Activated naive CD8-positive, alpha-beta T cell treated with anti-CD3 and anti-CD28 coated beads, Interleukin-2, amount 10 ng/mL, durations not matched to agents 7 days and 5 days (primary cell): ENCODE measurements at places on chromosomes 7 and 10.
A peak's percentile ranks its signal among the peaks of the same experiment; 100 is the strongest.

- DNase-seq = no peak
Measured at GRCh38 chr7:29090151-29090805, 56.1 kb downstream of the CPVL start.

GRCh38 chr10:108500396-108500795 is 1335.9 kb upstream of the SORCS1 start:
- DNase-seq = no peak

DNA sequence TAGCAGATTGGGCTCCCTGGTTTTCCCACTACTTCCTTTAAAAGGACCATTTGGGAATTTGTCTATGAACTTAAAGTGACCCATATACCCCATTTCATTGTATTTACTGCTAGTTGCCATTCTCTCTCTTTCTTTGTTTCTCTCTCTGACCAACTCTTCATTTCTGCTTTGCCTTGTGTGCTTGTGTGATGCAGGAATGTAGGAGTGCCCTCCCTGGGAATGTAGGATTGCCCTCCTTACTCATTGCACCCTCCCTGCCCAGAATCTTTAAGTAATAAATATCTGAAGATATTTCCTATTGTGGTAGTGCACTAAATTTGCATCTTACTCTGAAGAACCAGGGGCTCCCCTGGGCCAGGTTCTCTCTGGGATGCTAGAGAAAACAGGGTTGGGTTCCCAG is 47.3 kb upstream of the KLF14 start:
- DNase-seq = no peak

DNA sequence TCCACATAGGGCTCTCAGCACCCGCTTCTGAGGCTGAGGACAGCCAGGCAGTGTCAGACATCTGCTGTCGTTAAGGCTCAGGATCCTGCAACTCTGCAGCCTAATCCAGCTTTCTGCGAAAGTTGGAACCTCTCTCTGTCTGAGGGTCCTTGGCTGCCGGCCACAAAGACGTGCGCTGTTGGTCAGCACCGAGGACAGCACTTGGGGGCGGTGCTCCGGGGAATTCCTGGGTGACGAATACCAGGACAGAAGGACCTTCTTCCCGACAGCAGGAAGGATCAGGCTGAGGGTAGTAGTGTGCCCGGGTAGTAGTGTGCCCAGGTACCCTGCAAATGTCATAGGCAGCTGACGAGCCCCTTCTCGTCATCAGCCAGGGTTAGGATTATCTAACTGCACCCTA is 16.0 kb upstream of the RASGEF1A start:
- peak; percentile 42 for DNase-seq

GRCh38 chr10:34740321-34740720 is 74.8 kb downstream of the PARD3 start:
- no peak for DNase-seq

DNA sequence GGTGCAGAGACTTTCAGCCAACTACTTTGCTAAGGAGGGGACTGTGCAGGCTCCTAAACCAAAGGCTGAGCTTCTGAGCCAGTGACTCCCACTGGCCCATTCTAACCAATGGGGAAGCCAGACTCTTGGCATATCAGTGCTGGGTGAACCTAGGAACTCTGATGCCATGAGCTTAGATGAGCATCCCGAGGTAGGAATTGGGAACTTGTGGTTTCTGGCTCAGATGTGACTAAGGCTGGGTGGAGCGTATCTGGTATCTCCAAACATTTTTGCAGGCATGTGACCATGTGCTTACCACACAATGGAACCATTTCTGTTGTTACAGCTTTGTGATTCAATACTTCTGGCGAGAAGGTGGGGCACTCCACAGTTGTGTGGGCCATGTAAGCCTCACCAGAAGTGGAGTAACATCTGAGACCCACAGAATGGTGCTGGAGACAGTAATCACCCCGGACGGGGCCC is 2.5 kb upstream of the AVPI1 start:
- no peak for DNase-seq

GRCh38 chr7:66466081-66466600 is 162.5 kb upstream of the KCTD7 start:
- no peak for DNase-seq

DNA sequence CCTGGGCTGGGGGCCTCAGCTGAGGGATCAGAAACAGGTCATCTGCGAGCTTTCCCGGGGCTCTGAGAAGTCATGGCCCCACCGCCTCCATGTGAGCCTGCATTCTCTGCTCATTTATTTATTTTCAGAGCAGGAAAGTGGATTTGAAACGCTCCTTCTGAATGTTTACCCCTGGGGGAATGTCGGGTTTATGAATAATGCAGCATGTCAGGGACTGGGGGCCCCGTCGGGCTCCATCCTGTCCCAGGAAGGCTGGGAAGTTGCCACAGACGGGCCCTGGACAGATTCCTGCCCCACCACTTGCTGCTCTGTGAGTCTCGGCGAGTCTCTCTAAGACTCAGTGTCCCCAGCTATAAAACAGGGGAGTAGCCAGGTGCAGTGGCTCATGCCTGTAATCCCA is 11.9 kb upstream of the GTF2IRD1 start:
- DNase-seq = no peak

DNA sequence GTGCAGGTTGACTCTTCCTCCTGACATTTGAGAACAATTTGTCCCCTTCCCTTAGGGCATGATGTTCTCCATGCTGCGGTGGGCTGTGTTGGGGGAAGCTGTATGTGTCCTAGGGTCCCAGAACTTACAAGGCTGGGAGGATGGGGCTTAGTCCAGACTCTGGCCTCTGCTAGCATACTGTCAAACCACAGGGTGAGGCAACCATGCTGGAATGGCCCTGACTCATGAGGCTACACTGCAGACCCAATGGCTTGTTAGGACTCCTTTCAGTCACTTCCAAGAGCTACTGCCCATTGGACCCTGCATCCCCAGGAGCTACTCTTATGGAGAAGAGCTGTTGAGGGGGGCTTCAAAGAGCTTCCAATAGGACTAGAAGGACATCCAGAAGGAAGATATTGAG is 20.1 kb upstream of the FAM170B start:
- no peak for DNase-seq

DNA sequence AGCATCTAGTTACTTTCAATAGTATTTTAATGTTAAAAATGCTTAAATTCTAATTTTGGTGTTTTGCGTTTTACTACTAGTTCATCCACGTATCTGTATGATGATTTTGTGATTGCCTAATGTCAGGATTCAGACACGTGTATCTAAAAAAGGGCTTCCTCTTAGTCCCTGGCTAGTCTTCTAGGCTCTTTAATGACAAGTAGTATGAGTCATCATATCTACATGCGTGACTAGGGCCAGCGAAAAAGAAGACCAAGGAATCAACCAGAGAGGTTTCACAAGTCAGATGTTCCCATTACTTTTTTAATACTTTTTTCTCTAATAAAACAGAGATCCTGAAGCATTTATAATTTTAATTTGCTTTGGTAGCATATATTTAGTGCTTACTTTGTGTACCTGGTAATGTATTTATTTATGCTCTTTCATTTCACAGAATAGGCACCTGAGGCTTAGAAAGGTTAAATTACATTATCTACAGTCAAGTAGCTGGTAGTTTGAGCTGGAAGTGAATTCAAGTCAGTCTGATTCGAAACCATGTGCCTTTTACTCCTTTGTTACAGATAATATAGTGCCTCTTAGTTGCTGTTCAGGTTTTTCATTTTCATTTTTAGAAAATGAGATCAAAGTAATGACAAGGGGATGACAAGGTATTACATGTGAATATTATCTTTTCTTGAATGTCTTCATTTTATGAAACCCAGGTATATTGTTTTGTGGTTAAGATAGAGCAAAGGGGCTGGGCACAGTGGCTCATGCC is 140.3 kb downstream of the FOXP2 start:
- DNase-seq = no peak

- DNase-seq = no peak
Measured at GRCh38 chr10:129880191-129880870, 83.7 kb downstream of the EBF3 start.

DNA sequence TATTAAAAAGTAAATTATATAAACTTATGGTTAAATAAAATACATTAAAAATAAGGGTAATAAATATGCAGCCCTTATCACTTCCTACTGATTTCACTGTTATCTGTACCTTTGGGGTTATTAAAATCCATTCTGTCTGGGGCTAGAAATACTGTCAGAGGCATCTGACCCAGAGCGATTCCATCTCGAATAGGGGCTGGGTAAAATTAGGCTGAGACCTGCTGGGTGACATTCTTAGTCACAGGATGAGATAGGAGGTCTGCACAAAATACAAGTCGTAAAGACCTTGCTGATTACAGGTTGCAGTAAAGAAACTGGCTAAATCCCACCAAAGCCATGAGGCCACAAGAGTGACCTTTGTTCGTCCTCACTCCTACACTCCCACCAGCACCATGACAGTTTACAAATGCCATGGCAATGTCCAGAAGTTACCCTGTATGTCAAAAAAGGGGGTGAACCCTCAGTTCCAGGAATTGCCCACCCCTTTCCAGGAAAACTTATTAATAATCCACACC is 77.6 kb downstream of the COBL start:
- DNase-seq = no peak

DNA sequence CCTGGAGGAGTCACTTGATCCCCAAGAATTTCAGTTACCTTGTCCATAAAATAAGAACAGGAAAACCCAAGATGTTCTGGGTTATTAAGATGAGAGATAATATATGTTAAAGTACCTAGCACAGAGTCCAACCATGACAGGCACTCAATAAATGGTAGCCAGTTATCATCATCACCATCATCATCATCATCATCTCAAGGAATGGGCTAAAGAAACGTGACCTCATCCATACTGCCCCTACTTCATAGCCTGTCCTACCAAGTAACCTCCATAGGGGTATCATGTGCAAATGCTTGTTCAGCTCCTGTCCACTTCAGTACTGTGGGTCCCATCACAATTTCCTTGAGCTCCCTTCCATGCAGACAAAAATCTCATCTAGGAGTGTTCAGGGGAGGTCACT is 14.4 kb downstream of the FGFR2 start:
- DNase-seq = no peak

GRCh38 chr7:151696721-151697514 is 177.2 kb upstream of the RHEB start:
- no peak for DNase-seq

DNA sequence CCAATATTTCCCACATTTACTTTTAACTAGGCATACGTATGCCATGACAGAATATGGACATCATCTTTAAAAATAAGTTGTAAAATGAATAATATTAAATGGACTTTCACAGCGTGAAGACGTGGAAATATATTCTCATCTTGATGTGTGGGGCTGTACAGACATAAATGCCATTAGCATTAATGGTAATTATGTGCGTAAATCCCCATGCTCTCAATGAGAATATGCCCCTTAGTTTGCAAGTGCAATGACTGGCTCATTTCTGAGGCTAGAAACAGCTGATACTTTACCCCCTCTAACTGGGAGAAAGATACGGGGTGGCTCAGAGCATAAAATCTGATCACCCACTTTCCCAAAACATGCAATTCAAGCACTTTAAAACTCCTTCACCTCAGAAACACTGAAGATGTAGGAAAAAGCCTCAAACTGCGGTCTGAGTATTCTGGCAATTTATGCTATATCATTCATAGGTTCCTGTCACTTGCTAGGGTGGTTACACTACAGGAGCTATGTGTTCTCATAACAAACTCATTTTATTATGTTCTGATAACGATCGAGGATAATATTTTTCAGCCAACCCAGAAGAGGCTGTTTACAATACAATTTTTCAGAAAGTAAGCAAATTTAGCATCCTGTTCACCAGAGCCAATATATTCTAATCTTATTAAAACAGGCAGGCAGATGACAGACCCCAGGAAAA is 211.8 kb downstream of the SKAP2 start:
- no peak for DNase-seq

DNA sequence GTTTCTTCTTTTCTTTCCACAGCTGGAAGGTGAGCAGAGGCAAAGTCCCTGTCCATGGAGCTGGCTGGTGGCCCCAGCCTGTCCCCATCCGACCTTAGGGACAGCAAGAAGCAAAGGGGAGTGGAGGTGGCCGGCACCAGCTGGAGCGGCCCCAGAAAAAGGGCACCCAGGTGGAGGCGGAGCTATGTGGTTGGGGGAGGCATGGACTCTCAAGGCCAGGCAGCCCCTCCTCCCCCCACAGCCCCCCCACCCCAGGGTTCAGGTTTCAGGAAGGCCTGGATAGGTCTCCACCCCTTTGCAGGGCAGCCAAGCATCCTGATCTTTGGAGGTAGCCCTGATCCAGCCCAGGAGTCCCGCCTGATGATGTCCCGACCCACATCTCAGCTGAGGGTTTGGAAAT is at the start of gene SSC4D:
SSC4D (minus strand) TSS at position 161 of the 400 bp plus-strand sequence. CDS start 5,258 bp downstream, outside the sequence.
- no peak for DNase-seq

DNA sequence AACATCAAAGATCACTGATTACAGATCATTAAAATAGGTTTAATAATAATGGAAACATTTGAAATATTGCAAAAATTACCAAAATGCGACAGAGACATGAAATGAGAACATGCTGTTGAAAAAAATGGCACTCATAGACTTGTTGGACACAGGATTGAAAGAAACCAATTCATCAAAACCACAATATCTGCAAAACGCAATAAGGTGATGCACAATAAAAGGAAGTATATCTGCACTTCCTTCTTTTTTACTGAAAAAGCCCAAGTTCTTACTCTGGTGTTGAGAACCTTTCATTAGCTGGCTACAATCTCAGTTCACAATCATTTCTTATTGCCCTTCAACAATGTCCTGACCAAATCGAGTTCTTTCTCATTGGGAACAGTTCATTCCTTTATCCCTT is 28.7 kb downstream of the TMEM106B start:
- DNase-seq = no peak

GRCh38 chr7:85510287-85510686 is 323.4 kb upstream of the SEMA3D start:
- no peak for DNase-seq

DNA sequence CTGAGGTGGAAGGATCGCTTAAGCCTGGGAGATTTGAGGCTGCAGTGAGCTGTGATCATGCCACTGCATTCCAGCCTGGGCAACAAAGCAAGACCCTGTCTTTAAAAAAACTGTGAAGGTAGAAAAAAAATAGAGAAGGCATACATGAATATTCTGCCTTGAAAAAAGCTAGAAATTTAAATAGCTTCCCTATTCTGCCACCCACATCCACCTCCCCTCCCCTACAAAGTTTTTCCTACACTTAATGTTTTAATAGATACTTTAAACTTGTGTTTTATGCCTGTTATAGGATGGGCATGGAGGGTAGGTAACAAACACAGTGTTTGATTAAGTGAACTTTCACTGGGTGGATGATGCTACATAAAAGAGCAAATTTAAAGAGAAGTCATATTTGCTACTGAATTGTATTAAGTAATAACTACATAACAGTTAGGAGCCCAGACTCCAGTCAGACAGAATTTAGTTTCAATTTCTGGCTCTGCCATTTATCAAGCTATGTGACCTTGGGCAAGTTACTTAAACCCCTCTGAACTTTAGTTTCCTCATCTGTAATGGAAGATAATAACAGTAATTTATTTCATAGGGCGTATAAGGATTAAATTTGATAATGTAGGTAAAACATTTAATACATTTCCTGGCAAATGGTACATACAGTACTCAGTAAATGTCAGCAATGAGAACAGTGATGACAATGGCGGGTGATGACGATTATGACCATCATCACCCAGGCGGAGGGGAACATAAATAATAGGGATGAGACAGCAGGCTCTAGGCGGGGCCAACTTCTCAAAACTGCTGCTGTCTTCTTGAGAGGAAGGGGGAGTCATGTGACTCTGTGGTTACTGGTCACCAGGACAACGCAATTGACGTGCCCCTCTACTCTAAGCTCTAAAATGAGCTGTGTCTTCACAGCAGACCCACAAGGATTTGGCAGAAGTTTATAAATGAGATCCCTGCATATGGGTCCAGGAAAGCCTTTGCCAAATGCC is 15.8 kb downstream of the DNMBP start:
- peak; percentile 46 for DNase-seq
